ENCODE measurements at places on chromosomes 2 and 18.

GRCh38 chr18:50457639-50458038 is 82.8 kb downstream of the SKA1 start:
- no peak for DNase-seq

- DNase-seq = no peak
These were observed 20.5 kb upstream of the KIF1A start for GRCh38 chr2:240840435-240841060.

- DNase-seq = no peak
These were observed 142.8 kb downstream of the ANKRD44 start for GRCh38 chr2:197167608-197168314.

DNA sequence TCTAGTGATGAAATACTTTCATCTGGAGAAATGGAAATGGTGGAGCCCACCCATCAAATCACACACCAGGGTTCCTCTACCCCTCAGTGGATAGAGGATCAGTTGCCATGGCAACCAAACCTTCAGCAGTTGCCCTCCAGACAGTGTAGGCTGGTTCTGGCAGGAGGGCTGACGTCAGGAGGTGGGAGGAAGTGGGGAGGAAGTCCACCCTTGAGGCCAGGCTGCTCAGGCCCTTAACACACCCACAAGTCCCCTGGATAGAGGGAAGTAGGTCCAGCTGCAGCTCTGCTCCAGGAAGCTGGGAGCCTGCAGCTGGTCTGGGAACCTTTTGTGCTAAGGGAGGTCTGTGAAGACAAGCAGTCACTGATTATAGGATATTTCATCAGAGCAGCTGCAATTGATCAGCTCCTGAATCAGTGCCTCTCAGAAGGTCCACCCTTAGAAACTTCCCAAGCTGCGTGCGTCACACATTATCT is 186.6 kb downstream of the MTX2 start:
- DNase-seq = no peak

GRCh38 chr2:204150721-204151120 is 214.2 kb downstream of the ICOS start:
- DNase-seq = no peak

DNA sequence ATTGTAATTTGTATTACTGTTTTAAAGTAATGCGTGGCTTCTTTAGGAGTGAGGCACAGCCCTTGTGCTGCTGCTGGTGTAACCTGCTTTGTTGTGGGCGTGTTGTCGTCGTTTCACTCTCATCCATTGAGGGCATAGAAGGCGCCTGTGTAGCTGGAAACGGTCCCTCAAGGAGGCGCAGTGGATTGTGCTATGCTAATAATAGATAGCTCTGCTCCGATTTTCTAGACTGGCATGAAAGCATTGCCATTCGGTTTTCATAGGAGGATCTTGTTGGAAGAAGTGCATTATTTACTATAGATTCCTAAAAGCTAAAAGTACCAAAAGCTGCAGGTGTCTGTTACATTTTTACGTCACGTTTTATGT is 17.9 kb downstream of the RAB12 start:
- no peak for DNase-seq

- no peak for DNase-seq
These were observed 177.7 kb downstream of the TMEM247 start for GRCh38 chr2:46657042-46657504.

DNA sequence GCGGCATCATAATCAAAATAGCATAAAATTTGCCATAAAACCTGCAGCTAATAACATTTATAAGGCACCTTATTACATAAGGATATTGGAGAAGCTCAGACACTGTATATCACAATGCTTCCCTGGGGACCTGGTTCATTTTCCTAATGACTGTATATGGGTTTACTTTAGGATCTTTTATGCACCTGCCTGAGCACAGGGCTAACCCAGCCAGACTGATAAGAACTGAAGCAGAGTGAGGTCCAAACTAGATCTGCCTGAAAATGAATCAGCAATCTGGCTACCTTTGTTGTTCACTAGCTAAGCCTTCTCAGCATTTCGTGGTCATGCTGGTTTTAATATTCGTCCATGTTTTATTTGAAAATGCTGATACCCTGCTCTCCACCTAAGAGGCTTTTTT is 1922.3 kb upstream of the CELF4 start:
- DNase-seq = no peak

DNA sequence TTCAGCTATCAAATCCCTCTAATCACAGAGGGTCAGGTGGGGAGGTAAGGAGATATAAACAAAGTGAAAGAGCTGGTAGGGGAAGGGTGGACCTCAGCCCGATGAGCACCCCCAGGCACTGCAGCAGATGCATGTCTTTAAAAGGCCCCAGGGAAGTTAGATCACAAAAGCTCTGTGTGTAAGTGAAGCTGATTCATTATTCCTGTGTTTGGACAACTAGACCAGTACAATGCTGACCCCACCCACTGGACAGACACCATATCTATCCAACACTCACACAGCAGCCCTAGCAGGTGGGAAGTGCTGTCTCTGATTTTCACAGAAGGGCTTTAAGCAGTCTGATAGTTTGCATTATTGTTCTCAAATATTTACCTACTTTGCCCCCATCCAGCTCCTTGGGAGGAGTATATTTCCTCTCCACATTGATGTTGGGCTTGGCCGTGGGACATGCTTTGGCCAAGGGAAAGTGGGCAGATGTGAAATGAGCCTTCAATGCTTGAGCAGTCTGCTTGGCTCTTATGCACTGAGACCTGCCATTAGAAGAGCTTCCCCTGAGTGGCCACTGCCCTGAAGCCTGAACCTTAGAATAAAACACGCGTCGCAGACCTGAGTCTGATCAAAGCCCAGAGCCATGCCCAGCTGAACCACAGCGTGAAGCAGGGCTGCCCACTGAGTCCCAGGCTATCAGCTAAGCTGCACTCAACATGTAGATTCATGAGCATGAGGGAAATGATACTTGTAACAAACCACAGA is 111.4 kb downstream of the COPS8 start:
- no peak for DNase-seq

DNA sequence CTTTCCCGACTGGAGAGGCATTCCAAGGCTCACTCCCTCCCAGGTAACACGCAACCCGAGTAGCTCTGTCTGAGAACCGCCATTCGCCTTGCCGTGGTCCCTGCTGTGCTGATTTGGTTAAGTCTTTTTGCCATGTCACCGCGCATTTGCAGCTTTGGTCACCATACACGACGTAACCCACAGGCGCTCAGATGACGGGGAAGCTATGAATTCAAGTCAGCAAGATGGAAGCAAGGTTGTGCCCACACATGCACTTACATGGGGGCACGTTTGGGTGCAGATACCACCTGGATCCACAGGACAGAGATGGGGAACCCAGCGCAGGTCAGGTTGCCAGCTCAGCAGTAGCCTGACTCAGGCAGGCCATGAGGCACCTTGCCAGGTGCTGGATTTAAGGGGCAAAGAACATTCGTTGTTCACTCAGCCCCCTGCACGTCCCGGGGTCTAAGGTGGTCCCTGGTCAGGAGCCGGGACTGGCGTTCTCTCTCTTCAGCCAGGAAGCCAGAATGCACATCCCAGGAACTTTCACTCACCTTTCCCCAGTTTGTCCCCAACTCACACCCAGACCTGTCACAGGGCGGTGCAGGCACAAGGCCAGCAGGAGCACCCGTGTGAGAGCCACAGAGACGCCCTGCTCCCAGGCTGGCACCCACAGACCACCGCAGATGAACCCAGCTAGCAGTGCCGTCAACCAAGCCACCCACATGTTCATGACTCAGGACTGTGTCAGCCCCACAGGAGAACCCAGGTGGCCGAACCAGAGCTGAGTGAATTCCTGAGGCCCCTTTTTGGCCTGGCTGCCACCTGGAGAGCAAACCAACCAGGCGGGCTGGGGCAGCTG is 19.9 kb downstream of the SNED1 start:
- DNase-seq = no peak

DNA sequence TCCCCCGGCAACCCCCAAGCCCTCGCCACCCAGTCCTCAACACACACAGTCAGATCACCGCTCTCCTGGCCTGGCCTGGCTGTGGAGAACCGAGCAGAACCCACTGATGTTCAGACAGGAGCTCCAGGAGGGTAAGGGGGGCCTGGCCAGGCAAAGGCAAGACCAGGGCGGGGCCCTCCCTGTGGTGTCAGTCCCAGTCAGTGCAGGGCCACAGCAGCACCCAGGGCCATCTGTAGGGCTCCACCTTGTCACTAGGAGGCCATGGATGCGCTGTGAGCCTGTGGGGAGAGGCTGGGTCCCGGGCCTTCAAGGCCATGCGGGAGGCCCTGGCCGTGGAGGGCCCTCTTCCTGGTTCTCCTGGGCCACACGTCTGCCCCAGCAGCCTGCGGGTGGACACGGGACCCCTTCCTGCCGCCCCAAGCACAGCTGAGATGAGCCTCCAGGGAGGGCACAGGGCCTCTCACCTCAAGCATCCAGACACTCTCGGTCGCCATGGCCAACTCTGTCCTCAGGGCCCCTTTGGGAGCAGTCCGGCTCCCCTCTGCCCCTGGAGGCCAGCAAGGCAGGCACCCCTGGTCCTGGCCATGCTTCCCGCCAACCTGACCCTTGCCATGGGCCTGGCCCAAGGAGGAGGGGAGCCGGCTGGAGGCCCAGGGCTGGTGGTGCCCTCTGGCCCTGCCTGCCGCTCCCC is 2.0 kb downstream of the ANO7 start:
- no peak for DNase-seq

DNA sequence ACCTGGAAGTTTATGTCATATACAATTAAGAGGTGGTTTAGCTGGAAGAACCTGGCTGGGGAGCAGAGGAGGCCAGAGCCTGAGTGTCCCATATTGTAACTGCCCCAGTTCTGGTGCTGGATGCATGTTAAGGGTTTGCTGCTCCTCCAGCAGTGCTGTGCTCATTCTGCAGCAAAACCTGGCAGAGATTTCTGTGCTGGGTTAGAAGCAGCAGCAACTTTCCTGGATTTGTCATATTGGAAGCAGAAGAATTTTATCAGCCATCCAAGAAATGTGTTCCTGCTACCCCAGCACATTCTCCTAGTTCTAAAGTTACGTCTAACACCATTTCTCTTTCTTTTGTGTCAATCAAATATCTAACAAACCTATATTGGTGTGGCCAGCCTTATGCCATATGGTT is 284.1 kb downstream of the TDRD15 start:
- DNase-seq = no peak

GRCh38 chr2:38254796-38255195 is 122.3 kb downstream of the ATL2 start:
- no peak for DNase-seq

DNA sequence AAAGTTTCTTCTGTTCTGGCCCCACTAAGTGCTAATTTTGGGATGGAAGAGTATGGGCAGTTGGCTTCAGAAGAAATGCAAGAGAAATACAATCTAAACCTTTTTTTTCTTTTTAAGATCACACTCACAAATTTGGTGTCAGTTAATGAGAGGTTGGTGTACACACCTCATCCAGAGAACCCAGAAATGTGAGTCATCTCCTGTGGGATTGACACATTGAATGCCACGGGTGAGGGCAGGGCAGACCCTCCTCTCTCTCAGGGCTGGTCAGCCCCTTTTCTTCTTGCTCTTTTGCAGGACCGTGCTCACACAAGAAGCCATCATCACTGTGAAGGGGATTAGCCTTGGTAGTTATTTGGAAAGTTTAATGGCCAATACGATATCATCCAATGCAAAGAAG is 19.2 kb downstream of the PRELID3A start:
- DNase-seq = no peak

- peak; percentile 20 for DNase-seq
These were observed 229.4 kb downstream of the HAUS1 start for GRCh38 chr18:46333431-46334135.

GRCh38 chr2:46029332-46029811 is 267.8 kb upstream of the EPAS1 start:
- no peak for DNase-seq

GRCh38 chr2:39625193-39625926 is 40.4 kb upstream of the TMEM178A start:
- DNase-seq = no peak

DNA sequence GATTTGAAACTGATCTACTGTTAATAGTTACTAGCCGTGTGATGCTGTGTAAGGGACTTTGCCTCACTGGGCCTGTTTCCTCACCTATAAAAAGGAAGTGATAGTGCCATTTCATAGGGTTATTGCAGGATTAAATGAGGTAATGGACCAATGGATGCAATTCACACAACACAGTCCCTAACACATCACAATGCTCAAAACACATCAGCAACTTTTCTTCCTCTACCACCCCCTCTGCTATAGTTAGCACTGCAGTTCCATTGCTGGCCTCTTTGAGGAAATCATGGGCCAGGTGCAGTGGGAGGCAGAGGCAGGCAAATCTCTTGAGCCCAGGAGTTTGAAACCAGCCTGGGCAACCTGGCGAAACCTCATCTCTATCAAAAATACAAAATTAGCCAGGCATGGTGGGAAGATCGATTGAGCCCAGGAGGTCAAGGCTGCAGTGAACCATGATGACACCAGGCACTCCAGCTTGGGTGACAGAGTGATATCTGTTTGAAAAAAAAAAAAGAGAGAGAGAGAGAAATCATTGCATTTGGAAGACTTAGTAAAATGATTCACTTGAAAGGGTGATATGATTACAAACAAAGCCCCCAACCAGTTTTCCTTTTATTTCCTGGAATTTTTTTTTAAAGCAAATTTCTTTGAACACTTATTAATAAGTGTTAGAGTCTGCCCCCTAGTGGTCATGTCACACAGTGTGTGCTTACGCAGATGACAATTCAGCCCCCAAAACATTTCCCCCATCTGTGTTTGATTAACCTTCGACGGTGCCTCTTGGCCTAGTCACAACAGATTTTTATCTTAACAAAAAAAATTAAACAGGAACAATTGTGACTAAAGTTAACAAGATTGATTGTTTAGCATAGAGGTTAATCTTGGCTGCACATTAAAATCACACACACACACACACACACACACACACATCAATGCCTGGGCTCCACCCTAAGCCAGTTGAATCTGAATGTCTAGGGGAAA is 88.6 kb upstream of the BCL11A start:
- DNase-seq = peak; percentile 32

DNA sequence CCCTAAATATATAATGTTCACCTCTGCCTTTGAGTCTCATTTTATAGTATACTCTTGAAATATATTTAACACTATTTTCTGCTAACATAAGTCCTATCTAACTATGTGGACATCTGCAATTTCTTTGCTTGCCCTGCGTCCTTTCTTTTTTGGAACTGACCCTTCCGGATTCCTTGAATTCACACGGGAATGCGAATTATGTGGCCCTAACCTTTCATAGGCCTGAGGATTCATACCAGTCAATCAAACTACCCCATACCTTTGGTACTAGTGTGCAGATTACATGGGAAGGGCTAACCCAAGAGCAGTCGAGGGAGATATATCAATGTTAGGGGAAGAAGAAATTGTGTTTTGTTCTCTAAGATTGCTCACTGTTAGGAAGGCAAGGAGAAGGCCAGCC is 56.4 kb downstream of the NRXN1 start:
- no peak for DNase-seq
